ENCODE measurements at places on chromosomes 1 and 21.

DNA sequence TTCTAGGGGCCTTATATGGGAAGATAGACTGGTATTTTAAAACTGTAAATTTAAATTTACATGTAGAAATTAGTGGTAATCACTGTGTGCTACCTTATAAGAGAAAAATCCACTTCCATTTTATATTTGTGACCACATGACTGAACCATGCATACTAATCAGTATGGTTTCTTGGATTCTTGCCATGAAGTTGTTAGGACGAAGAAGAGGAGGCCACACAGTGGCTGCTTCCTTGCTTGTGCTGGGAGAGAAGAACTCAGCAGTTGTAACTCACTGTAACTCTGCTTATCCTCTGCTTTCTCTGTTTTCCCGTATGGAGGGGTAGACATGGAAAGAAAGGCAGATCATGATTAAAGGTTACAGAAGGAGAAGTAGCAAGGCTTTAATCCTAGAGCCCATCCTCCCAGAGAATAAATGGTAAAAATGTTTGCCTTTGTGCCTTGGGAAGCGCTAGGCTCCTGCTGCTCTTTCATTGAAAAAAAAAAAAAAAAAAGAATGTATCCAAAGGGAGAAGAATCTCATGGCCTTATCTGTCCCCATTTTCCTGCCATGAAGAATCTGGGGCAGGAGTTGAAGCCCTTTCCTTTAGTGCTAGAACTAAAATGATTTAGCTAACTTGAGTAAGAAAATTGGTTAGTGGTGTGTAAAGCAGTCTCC, 32.4 kb downstream of the KCTD3 start:
- DNase-seq, result no peak

DNA sequence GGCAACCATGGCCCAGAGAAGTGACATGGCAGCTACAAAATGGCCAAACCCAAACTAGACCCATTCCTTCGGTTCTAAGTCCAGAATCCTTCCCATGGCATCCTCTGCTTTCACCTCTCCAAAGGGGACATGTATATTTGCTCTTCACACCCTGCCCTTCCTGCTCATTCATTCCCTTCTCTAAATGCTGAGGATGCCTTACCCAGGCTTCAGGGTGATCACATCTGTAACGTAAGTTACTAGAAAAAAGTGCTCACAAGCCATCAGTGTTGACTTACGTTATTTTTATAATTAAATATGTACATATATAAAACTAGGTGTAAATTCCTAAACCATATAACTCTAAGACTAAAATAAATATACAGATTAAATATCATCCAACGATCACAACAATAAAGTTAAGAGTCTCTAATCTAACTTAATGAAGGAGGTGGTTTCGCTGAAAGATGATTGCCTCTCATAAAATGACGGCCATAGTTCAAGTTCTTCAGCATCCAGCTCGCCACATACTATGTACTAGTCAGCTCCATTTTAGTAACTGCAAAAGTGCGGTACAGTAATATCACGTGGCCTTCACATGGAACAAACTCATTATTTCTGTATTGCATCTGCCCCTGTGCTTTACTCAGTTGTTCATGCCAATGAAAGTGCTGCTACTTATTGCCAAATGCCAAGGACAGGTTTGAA, 74.6 kb downstream of the TENT5C start:
- DNase-seq, result no peak

DNA sequence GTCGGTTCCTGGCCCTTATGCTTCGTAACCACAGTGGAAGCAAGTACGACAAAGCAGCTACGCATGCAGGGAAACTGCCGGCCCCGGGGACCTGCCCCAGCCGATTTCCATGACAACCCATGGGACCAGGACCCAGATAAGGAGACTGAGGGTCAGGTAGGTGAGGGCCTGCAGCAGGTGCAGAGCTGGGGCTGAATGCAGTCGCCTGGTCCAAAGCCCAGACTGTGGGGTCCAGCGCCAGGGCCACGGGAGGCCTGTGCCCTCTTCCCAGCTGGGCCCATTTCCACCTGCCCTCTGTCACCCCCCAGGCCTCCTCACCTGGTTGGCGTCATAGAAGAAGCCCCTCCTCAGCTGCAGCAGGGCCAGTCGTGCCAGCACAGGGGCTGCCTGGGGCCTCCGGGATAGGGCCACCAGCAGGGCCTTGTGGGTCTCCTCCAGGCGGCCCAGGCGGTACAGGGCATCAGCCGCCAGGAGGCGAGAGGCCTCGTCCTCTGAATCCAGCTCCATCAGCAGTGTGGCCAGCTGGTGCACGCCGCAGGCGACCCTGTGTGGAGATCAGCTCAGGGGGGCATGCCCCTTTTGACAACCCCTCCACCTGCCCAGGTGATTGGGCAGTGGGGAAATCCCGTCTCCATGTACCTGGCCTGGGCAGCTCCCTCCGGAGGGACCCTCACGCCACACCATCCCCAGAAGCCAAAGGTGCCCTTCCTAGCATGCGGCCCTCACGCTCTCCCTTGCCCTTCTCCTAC, 14.2 kb downstream of the TTC34 start:
- DNase-seq, result no peak

DNA sequence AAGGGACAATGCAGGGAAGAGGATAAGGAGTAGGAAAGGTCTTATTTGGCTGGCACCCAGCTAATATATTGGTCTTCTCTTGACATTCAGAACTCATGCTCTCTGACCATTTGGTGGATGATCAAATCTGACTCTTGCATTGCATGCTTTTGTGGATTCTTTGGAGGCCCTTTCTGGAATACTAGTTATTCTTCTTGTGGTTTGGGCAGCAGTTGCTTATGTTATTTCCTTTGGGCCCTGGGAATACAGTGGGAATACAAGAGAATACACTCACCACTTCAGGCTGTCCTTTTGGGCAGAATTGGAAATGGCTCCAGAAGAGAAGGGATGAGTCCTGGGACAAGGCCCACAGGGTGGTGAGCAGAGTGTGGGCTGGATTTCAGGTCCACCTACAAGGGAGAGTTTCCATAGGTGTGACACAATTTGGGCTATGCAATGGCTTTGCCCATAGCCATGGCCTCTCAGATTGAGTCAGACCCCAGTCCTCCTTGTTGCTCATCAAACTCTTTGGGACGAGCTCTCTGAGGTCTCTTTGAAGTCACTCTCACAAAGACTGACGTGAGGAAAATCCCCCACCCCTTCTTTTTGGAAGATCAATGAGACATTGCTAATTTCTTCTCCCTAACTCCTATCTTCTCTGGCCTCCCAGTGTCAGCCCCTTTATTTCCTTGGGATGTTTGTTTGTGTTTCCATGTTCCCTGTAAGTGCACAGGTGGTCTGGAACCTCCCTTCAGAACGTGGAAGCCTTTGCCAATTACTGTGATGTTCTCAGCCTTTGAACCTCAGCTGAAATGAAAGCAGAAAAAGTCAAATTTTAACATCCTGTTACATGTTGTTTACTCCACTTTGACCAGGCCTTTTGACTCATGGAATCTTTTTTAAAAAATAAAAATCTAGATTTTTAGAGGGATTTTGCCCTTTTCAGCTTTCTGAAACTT, 19.4 kb downstream of the HSD11B1 start:
- no peak for DNase-seq

GRCh38 chr21:32300117-32300681, 1.5 kb downstream of the MRAP start:
- no peak for DNase-seq

DNA sequence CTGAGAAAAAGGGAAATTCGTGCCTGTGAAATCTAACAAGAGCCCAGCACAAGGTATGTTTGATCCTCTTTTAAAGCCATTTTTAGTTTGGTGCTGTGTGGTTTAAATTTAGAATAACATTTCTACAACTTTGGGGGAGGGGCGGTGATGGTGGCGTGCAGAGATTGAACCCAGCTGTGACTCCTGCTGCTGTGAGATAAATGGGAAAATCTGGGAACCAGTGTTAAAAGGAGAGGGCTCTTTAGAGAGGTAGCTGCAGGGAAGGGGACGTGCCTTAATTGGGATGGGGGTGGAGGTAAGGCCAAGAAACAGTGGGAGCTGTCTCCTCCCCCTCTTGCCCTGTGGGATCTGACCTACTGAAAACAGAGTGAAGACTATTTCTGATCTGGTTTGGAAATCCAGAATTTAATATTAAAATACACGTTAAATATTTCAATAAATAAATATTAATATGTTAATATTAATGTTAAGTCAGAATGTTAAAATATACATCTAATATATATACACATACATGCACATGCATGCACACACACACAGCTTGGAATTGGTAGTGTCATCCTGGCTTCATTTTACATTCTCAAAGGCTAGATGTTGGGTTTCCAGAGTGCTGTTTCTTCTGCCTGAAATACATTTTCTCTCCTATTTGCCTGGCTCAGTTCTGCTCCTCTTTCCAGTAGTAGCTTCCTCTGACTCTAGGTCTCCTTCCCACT, 30.1 kb upstream of the DNAJC6 start:
- no peak for DNase-seq

GRCh38 chr1:186747661-186748060, 67.4 kb upstream of the PTGS2 start:
- no peak for DNase-seq

DNA sequence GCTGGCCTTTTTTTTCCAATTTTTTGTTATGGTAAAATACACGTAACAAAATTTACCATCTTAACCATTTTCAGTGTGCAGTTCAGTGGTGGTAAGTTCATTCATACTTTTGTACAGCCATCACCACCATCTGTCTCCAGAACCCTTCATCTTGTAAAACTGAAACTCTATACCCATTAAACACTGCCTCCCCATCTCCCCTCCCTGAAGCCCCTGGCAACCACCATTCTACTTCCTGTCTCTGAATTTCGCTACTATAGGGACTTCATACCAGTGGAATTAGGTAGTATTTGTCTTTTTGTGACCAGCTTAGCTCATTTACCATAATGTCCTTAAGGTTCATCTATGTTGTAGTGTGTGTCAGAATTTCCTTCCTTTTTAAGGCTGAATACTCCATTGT, 8.7 kb downstream of the PKNOX1 start:
- no peak for DNase-seq

DNA sequence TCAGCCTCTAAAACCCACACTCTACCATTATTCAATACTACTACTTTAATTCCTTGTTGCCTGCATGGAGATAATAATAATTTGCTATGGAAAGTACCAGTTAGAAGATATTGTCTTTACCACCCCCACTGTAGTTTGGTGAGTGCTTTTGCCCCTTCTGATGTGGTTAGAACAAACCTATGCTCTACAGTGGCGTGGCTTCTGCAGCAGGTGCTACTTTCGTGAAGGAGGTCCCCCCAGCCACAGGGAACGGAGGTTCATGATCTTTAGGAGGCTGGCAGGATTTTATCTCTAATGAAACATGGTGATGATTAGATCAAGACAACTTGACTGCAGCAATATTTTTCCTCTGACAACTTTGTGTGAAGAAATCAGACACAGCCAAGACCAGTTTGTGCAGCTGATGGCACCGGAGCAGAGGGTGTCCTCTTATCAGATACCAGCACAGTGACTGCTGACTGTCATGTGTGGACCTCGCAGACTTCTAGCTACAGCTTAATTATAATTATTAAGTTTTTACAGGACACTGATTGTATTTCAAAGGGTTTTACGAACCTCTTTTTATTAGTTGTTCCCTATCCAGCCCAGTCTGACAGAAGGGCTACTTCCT, 10.7 kb upstream of the TCHH start:
- no peak for DNase-seq

DNA sequence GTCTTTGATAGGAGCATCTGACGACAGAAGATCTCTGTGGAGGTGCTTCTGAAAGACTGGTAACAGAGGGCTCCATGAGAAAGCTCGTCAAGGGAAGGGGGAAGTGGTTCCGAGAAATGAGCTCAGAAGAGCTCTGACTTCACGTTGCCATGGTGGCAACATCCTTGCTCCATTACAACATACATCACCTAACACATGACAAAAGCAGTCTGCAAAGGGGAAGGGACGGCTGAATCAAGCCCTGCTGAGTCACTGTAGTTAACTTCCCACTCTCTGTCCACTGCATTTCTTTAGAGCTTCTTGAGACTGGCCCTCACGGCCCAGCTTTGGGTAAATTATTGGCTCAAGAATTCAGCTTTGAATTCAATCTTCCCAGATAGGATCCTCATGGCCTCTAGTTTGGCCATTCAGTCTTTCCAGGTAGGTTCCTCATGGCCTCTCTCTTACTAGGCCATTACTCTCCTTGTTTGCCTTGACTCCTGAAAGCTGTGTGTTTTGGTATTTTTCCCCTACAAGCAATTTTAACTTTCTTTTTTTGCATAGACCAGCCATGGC, 88.0 kb upstream of the ZNF648 start:
- DNase-seq, result no peak

DNA sequence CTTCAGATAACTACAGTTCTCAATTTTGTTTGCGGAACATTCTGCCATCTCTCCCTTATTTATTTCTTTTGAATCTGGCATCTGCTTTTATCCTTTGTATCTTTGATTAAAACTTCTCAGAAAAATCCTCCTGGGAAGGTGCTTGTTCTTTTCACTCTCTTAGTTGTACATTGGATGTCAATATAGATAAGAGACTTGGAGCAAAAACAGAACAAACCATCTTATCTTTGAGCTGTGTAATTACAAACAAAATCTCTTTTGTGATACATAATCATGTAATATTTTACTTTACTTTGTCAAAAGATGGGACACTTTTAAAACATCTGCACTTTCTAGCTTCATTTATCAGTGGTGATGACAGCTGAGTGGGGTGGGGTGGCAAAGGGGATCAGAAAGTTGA, 307.2 kb upstream of the LYPLAL1 start:
- no peak for DNase-seq

GRCh38 chr1:44707959-44708831, 22.8 kb downstream of the RNU5D-1 start:
- DNase-seq, result peak; percentile 52

- no peak for DNase-seq
These were observed 7.5 kb upstream of the RNF223 start for GRCh38 chr1:1081311-1082238.

DNA sequence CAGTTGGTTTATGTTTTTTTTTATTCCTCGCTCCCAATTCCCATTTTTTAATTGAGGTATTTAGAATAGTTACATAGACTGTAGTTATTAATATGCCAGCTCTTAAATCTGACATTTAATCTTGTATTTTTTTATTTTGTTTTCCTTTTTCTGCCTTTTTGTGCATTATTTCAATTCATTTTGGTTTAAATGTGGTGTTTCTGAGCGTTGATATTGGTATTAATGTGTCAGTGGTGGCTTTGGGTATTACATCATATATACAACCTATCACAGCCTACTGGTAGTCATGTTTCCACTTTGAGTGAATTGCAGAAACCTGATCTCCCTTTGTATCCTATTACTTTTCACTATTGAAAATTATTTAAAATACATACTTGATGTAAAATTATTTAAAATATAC, 1027.3 kb downstream of the KCNT2 start:
- no peak for DNase-seq

- no peak for DNase-seq
These were observed 58.6 kb upstream of the ARHGAP29 start for GRCh38 chr1:94296018-94296417.

DNA sequence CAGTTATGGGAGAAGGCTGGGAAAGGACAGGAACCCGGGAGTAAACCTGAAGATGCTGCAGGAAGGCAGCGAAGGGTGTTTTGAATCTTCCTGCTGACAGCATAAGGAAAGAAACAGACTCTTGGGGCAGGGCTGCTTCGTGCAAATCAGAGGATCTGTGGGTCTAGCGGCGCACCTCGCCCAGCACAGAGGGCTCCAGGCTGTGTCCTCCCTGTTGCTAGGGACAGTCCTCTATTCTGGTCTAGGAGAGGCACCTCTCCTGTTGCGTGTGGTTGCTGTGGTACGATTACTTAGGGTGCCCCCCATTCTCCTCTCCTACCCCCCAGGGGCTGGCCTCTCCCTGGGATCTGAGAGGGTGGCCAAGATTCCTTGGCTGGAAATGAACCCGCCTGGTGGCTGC, 11.4 kb downstream of the C2CD2 start:
- no peak for DNase-seq

- no peak for DNase-seq
These were observed 134.7 kb upstream of the KCNJ15 start for GRCh38 chr21:38121888-38122720.

GRCh38 chr1:9785406-9785805, 38.4 kb downstream of the CLSTN1 start:
- DNase-seq, result no peak
